ENCODE measurements at places on chromosomes 11 and 22.

DNA sequence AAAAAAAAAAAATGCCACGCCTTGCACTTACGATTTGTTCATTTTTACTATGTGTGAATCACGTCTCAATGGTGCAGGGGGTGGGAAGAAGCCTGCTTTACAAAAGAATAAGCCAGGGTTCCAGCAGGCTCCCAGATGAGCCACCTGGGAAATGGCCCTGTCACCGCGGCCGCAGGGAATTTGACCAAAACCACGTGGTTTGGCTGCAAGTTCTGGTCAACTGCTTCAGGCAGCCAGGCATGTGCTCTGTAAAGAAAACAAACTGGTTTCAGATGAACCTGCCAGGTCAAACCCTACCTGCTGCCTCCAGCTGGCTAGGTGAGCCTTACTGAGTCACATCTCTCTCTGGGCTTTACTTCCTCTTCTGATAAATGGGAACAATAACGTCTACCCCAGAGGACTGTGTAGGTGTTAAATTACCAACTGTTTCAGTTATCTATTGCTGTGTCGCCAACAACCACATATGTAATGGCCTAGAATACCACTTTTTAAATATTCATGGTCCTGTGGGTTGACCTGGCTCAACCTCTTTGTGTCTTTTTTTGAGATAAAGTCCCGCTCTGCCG, 30.5 kb upstream of the GCAT start:
- no peak for DNase-seq

DNA sequence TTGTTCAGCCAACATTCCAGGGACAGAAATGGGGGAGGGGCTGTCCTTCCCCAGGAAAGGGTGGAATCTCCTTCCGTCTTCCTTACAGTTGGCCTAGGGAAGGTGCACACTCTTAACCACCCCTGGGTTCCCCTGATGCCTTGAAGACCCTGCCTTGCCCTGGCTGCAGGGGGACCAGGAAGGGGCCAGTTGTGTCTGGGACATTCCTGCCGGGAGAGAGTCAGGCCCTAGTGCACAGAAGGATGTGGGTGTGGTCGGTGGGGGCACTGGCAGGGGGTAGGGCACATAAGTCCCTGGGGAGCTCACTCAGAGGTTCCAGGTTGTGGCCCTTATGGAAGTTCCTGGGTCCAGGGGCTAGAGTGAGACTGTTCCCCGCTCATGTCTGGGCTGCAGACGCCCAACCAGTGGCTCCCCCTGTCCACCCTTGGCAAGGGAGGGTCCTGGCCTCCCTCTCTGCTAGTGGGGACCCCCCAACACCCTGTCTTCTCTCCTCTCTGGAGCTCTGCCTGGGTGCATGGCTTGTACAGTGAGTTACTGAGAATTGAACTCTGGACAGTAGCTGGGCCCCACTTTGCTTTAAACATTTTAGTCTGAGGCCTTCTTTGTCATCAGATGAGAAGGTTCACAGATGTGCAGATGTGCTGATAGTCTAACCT, 2.0 kb upstream of the APOBEC3A start:
- DNase-seq, result no peak

DNA sequence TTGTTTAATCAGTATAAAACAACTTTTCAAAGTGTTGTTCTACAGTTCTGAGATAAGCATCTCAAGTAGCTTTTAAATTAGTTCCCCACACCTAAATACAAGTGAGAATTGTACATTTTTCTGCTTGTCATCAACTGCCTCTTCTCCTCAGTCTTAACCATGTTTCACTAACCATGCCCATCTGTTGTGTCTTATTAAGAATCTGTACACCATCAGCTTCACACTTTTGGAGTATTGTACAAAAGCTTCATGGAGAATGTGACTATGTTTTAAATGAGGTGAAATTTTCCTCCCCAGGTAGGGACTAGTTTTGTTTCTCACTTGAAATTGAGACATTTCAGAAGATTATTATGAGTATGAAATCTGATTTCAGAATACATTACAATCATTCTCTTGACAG, 52.4 kb downstream of the SIK2 start:
- DNase-seq, result no peak

DNA sequence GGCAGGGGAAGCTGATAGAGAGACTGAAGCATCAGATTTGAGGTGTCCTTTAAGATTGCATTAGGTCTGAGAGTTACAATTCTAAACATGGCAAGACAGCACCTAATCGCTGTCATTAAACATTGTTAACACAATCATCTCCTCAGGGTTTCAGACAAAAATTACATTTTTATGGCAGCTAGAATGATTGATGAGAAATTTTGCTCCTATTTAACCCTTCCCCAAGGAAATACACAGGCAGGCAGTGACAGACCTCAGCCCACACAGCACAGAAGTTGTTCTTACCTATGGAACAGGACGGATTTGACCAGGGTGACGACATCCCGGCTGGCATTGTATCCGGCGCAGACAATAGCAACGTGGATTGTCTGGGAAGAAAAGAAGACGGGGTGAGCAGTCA, 294.3 kb downstream of the LARGE1 start:
- DNase-seq, result no peak

- DNase-seq, result no peak
Observed at GRCh38 chr11:88480223-88480622, 142.7 kb upstream of the CTSC start.

- no peak for DNase-seq
Observed at GRCh38 chr11:82577246-82577645, 156.4 kb downstream of the FAM181B start.

- DNase-seq, result no peak
Observed at GRCh38 chr11:72441752-72442207, 7.4 kb upstream of the CLPB start.

- no peak for DNase-seq
Observed at GRCh38 chr11:73114110-73114834, 27.8 kb downstream of the FCHSD2 start.

All from NCI-H1436 treated with DMSO at 0.1 percent for 48 hours (cell line).